ENCODE measurements at places on chromosomes 11 and 22.

DNA sequence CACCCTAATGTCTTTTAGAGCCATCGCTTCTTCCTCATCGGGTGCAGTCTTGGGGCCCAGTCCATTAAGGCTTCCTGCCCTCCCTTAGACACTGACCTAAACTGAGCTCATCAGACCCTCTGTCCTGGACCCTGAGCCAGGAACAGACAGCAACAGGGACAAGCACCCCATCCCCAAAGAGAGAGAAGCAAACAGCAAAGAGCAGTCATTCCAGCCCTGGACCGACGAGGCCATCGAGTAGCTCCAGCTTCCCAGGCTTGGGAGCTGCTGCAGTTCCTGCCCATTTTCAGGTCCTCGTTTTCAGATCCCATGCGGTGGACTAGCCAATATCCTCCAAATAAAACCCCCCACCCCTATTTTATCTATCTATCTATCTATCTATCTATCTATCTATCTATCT is 25.8 kb upstream of the CACNG2 start:
- DNase-seq = no peak

GRCh38 chr11:77081976-77082836 is 15.4 kb downstream of the CAPN5 start:
- DNase-seq = no peak

- DNase-seq = no peak
Measured at GRCh38 chr11:77660947-77661346, 23.4 kb upstream of the CLNS1A start.

DNA sequence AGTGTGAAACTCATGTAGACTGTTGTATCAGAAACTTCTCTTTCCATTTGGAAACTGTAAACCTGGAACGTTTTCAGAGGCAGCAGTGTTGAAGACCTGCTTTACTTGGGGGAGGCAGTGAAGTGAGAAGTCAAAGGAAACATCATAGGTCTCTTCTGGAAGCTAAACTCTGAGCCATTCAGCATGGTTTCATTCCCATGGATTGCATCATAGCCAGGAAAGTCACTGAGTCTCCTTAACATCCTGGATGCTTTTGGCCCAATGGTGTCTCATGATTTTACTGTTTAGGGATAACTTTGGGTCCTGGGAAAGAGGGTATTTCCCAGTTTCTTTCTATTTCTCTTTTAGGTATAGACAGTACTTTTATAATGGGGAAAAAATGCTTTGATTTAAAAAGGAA is 153.2 kb upstream of the E2F8 start:
- DNase-seq = no peak

- no peak for DNase-seq
Measured at GRCh38 chr11:20443596-20443995, 56.1 kb downstream of the PRMT3 start.

- no peak for DNase-seq
Measured at GRCh38 chr11:78224906-78225420, 36.2 kb downstream of the USP35 start.

DNA sequence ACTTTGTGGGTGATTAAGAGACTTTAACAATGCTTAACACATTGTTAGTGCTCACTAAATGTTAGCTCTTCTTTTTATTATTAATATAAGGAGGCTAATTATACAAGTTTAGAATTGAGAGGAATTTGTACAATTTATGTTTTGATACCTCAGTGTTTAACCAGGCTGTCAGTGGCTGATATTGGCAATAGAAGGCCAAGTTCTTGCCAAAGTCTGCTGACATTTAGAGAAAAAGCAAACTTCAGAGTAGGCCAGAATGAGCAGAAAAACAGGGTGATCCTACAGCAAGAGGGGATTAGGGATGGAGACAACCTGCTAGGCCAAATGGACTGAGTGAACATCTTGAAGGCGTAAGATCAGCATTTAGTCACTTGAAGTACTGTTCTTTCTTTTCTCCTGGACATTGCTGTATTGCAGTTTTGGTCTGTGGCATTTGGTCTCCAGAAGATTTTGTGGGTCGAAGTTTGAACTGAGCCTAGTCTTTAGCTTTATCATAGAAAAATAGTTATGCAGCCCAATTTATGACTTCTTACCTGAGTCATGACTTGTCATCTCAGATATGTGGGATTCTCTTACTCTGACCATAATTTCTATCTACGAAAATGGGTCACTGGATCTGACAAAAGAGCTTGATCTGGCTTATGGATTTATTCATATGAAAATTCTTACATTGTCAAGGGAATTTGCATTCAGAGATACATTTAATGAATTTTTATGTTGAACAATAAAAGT is 9.0 kb downstream of the TRIM44 start:
- DNase-seq = no peak

DNA sequence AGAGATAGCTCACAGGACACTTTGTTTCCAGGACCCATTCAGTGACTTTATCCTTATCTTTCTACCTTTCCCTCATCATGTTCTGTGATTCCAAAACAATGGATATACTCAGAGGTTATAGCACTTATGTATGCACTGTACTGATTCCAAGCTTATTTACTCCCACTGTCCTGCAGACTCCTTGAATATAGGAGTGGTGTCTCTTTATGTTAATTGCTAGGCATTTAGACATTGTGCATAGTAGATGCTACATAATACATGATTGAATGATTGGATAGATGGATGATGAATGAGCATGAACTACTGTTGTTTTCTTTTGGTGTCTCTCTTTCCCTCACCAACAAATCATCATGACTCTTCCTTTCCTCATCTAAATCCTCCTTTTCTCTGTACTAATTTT is 279.1 kb upstream of the RAG2 start:
- DNase-seq = no peak

GRCh38 chr11:27908621-27909020 is 199.3 kb downstream of the KIF18A start:
- no peak for DNase-seq

- no peak for DNase-seq
Measured at GRCh38 chr11:92882828-92883611, 86.4 kb upstream of the MTNR1B start.

DNA sequence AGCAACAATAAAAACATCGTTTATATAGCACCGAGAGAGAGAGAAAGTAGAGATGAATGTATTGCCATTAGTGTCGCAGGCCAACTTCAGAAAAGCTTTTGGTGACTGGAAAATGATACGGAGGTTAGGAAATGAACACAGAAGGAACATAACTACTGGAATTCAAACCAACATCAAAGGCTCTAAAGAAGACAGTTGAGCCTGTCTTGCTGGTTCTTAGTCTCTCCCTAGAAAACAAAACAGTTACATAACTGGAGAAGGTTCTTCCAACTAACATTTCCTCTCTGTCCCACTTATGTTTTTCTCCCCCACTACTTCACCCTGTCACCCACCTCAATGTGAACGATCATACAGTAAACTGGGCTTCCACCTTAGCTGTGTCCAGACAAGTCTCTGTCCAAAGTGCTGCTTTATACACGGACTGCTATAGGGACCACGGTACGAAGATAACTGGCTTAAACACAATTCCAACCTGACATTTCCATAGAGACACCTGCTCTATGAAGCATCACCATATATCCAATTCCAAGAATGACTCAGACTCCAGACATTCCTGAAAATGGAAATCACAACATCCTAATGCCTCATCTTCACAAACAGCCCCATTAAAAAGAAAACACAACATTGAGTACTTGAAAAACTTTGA is 85.2 kb upstream of the ARHGAP32 start:
- no peak for DNase-seq
